ENCODE measurements at places on chromosomes 3 and 15.

DNA sequence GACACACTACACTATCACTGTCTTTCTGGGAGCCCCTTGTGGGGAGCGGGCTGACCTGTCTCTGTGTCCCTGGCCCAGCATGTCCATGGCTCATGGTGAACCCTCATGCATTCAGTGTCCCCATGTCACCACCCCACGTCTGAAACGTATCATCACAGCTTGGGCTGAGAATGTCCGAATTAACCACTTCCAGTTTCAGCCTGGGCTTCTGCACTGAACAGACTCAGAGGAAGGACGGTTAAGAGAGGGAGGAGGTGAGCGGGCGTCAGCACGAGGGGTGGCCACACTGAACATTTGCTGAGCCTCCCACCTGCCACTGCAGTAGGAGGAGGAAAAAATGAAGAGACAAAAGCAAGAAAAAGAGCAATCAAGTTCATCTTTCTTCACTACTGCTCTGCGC is 30.5 kb downstream of the ATP2B2 start:
- no peak for DNase-seq

DNA sequence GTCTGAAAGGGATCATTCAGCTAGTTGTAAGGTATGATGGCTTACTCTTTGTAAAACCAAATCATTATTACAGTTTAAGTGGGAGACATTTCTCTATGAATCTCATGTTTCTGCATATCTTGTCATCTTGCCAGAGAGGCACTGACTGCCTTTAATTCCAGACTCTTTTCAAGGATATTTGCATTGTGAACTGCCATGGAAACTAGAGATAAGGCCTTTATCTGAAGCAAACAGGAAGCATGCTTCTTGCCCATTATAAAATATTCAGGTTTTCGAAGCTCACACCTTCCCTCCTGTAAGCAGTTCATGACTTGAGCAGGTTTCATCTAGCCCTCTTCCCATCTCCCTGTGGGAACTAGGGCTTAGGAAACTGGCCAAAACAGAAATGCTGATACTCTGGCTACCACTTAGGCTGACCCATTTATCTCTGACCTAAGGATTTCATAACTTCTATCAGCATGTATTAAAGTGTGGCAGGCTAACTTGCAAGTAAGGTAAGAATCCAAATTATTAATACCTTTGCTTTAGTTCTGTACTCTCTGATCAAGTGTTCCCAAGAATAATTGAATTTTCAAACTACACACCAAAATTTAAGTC is 326.6 kb upstream of the ALCAM start:
- DNase-seq, result no peak

- DNase-seq, result no peak
These were observed 725 bp downstream of the CHL1 start for GRCh38 chr3:197149-197827.

DNA sequence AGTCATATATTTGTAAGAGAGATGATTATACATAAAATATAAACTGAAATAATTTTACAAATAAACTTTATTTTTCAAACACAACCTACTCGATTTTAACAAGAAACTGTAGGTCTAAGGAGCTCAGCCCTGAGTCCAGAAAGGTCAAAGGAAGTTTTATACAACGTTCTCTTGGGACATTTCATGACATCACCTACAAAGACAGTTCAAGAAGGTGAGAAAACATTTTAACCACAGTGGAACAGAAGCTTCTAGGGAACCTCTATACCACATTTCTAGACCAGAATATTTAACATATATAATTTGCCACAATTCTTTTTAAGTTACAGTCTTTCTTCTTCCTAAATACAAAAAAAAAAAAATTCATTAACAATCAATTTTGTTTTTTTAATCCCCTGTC is 40.1 kb downstream of the CBLB start:
- no peak for DNase-seq

DNA sequence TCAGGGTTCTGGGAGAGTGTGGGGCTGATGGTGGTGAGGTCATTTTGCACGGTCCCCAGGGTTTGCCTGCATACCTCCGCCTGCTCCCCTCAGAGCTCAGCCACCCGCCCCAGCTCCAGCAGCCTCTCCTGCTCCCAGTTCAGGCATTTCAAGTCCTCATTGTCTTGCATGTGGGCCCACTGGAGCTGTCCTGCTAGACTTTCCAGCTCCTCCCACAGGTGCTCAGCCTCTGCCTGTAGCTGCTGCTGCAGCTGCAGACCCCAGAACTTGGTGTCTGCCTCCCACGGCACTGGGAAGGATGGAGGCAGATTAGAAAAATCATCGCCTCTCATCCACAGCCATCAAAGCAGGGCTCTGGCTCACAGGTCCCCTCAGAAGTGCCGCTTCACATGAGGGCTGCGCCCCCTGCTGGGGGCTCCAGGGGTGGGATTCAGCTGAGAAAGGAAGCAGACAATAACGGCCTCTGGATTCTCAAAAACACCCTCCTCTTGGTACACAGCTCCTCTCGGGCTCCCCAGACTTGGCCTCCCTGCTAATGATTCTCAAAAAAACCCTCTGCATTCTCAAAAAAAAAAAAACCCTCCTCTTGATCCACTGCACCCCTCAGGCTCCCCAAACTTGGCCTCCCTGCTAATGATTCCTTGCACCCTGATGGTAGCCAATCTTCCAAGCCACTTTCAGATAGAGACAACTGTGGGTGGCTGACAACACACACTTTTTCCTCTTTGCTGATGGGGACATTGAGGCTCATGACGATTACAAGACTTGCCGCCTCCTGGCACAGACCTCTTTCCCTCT is 89.3 kb upstream of the C2CD4B start:
- peak; percentile 31 for DNase-seq

- DNase-seq, result no peak
These were observed 50.7 kb downstream of the XYLB start for GRCh38 chr3:38397320-38397719.

DNA sequence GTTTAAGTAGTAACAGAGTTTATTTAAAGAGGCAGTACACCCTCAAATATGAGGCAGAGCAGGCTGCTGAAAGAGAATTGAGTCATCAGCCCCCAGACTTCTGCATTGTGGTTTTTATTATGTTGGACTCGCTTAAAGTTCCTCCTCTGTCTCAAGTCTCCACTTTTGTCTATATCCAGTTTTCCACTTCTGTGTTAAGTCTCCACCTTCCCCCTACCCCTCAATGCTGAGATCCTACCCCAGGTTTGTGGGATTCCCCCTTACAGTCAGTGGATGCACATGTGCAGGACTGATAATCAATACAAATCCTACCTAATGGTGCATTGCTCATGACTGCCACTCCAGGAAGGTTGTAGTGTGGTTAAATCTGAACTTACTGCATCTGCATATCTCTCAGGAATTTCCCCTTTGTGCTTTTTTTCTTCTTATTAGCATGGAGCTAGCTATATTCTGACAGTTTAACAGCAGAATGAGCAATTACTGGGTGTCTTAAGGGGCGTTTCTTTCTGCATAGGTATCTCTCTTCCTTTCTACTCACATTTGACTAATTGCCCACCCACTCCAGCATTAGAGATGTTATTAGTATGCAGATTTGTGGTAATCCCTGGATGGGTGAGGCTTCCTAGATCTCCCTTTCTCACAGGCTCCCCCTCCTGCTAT is 11.9 kb upstream of the CD200R1L start:
- DNase-seq, result no peak
